ENCODE measurements at places on chromosomes 2 and 18.

- DNase-seq = no peak
Observed at GRCh38 chr2:163594497-163594896, 141.3 kb downstream of the FIGN start.

DNA sequence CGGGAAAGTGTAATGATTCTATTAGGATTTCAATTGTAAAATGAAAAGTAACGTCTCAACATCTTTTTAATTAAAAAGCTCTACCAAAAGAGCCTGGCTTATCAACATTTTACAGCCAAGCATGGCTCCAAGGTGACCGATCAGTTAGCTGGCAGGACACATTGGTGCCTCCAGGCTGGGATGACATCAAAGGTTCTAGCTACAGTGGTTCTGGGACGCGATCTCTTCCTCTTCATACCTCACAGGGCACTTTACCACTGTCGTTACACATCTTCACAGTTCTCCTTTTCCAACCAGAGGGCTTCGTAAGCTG lies 693 bp downstream of the ORC2 start:
- no peak for DNase-seq

GRCh38 chr2:230505162-230505561 lies 89.2 kb downstream of the SP100 start:
- DNase-seq = no peak

GRCh38 chr2:150047620-150048222 lies 439.7 kb downstream of the RND3 start:
- DNase-seq = no peak

GRCh38 chr2:134927195-134927594 lies 8.6 kb downstream of the CCNT2 start:
- DNase-seq = no peak

- DNase-seq = no peak
Observed at GRCh38 chr2:132497591-132497990, 81.0 kb downstream of the GPR39 start.

DNA sequence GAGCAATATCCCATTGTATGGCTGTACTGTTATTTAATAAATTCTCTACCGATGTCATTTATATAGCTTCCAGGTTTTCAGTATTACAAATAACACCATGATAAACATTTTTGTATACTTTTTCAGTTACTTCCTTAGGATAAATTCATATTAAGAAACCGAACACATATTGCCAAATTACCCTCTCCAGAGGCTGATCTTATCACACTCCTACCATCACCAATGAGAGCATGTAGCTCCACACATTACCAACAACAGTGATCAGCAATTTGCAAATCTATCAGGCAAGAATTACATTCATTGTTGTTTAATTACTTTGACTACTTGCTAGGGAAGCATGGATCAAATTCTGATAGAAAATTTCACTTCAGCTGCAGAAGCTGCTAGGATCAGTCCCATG lies 5.8 kb upstream of the NDUFV2 start:
- no peak for DNase-seq

DNA sequence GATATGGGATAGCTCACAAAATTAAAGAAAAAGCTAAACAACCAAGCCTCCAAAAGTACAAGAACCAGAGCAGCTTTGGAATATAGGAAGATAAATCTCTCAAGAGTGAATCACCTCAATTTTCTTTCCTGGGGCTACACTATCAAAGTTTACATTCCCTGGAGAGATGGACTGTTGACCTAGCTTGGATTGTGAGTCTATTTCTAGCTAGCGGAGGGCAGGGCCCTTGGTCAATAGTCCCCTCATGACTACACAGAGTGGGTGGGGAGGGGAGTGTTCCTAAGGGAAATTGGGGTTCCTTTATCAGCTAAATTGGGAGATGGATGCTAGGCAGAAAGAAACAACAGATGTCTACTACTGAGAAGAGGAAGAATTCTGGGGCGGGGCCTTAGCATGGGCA lies 29.9 kb upstream of the EIF2AK3 start:
- no peak for DNase-seq

Data from CD4-positive, alpha-beta T cell treated with Interleukin-4 for 1 hour (primary cell).